ENCODE measurements at places on chromosomes 3 and 15. TPM values are rescaled to one million over a fixed set of nuclear protein-coding genes. Genes with fewer than 3 reads are reported as not detected.

PPARG gene
- total RNA-seq: 57.2 TPM

GPR27 gene
- 2.3 TPM for total RNA-seq

POPDC2 gene
- total RNA-seq: 677 TPM

PARP6 gene
- total RNA-seq: 30.4 TPM

DNA sequence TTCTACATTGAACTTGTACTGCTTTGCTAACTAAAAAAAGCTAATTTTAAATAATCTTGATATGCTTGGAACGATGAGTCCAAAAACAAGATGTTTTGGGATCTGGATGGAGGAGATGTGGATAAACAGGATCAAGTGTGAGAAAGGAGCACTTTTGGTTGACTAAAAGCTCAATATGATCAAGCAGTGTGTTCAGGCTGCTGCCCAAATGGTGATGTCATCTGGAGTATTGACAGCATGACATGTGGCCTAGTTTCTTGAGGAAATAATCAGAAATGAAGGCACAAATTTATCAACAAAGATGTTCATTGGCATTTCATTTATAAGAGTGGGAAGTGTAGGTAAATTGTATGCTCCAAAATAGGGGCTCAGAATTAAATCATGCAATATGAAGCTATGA lies 161.2 kb downstream of the SOX2 start:
- DNase-seq: no peak

DNA sequence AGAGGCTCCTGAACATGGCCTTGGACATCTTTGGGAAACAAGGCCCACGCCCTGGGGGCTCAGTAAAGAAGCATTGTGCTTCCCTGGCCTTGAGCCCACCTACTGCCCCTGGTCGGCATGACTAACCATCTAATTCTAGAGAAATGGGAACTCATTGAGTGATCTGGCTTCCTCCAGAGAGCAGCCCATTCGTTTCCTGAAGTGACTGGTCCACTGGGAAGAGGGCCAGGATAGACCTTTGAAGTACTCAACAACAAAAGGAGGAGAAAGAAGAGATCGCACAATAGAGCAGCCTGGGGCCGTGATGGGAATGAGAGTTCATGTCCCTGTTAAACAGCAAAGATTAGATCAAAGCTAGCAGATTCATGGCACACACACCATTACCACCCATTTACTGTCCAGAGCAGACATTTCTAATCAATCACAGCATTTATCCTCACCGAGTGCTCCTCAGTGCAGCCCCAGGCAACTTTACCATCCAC lies 514.4 kb upstream of the PROK2 start:
- peak; percentile 67 for DNase-seq

- no peak for DNase-seq
These were observed 60.8 kb upstream of the GOLIM4 start for GRCh38 chr3:168156479-168156878.

GRCh38 chr3:132435911-132436425 lies 18.7 kb downstream of the DNAJC13 start:
- DNase-seq: no peak

- peak; percentile 93 for DNase-seq
These were observed 27.6 kb downstream of the SLC28A1 start for GRCh38 chr15:84911879-84912660.

- peak; percentile 61 for DNase-seq
These were observed 12.8 kb downstream of the SH3BP5 start for GRCh38 chr3:15319575-15319974.

DNA sequence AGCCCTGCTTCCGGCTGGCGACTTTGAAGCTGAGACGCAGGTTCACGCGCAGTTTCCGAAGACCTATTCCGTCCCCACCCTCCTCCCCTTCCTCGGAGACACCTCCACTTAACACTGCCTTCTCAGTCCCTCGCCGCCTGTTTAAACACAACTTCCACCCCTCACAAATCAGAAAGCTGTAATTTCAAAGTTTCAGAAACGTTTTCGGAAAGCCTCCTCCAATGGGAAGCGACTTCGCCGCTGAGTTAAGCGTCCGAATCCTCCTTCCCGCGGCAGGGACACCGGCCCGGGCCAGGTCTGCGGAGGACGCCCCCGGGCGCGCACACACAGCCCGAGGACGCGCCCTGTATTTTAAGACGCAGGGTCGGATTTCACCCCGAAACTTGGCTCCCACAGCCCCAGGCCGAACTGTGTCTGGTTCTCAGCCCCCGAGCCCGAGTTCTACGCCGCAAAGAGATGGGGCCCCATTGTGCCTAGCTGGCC lies 559 bp upstream of the LRRN1 start:
- no peak for DNase-seq

DNA sequence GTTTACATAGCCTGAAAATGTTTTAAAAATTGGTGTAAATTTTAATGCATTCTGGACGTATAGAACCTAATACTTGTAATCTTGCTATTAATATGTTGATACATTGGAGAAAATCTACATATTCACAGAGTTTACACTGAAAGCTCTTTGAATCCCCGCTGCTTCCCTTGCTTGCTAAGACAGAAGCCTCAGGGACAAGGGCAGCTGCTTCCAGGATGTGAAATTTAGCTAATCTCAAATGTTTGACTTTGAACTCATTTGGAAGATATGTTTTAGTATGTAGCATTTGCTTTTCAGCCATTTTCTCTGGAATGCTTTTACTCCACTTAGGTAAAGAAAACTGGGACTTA lies 172.0 kb downstream of the RBMS3 start:
- DNase-seq: no peak

DNA sequence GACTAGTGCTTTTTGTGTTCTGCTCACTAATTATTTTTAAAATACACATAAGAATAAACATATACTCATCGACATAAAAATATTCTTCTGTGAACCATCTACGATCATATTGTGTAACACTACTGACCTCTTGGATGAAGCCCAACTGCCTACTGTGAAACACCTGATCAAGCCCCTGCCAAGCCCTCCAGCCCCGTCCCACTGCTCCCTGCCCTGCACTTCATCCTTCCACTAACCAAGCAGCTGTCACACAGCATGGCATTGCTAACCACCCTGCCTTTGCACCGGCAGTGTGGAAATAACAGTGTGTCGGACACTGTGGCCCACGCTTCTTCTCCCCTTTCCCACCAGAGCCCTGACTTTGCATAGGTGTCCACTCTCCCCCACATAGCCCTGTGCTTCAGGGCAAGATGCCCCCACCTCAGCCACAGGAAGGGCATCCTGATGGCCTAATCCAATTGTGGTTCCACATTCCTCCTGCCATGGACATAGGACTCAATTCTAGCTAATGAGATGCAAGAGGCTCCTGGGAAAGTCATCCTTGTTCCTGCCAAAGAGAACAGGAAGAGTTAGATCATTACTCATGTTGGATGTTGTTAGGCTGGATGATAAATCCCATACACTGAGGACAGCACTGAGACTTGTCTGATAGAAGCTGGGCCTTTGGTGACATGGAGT lies 35.0 kb upstream of the ARID3B start:
- no peak for DNase-seq

DNA sequence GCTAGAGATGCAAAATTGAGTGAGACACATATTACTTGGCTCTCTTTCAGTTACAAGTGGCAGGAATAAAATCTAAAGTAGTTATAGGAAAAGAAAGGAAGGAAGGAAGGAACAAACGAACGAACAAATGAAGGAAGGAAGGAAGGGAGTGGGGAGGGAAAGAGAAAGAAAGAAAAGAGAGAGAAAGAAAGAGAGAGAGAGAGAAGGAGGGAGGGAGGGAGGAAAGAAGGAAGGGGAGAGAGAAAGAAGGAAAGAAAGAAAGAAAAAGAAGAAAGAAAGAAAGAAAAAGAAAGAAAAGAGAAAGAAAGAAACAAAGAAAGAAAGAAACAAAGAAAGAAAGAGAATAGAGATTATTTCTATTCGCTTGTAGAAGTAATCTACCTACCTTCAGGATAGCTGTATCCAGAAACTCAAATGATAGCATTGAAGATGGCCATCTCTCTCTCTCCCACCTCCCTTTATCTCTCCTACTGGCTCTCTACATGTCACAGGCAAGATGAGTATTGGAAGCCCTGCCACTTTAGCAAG lies 229.7 kb upstream of the TLE3 start:
- DNase-seq: no peak

DNA sequence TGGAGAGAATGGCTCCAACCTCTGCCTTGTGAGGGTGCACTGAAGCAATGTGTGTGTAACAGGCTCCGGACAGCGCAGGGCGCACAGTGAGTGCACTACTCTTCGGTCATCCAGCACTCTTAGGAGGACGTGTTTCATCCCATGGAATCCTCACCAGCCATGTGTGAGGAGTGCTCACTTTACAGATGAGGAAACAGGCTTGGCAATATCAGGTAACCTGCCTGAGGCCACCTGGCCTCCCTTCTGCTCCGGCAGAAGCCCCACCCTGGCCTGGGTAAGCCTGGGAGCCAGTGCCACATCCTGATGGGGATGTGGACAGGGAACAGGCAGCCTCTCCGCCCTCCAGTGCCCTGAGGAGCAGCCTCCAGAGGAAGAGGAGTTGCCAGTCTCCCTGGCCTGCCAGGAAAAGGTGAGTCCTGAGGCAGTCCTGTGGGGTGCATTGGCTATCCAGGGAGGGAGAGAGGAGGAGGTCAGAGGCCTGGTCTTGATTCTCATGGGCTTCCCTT lies 39.4 kb upstream of the LIMD1 start:
- no peak for DNase-seq

DNA sequence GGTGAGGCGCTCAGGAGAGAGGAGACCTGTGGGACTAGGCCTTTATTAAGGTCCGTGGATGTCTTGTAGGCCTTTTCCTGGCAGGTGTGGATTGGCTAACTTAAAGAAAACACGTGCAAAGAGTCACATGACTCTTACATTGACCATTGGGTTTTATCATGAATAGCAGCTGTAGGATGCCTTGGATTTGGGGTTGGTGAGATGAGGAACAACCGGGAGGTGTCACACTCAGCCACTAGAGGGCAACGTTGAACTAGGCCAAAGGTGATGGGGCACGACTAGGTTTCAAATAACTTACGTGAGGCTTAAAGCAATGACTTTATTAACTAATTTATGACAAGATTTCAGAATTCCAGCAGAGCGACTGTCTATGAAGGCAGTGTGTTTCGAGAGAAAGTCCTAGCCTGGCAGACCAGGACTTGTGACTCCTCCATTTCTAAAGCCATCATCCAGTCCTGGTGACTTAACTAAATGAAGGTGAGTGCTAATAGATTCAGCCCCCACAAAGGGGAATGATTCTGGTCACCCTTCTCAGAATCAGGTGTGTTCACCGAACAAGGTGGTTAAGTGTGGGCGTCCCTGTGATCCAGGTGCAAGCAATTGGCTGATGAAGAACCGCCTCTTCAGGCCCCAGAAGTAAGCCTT lies 345.6 kb downstream of the MCTP2 start:
- DNase-seq: peak; percentile 24

DNA sequence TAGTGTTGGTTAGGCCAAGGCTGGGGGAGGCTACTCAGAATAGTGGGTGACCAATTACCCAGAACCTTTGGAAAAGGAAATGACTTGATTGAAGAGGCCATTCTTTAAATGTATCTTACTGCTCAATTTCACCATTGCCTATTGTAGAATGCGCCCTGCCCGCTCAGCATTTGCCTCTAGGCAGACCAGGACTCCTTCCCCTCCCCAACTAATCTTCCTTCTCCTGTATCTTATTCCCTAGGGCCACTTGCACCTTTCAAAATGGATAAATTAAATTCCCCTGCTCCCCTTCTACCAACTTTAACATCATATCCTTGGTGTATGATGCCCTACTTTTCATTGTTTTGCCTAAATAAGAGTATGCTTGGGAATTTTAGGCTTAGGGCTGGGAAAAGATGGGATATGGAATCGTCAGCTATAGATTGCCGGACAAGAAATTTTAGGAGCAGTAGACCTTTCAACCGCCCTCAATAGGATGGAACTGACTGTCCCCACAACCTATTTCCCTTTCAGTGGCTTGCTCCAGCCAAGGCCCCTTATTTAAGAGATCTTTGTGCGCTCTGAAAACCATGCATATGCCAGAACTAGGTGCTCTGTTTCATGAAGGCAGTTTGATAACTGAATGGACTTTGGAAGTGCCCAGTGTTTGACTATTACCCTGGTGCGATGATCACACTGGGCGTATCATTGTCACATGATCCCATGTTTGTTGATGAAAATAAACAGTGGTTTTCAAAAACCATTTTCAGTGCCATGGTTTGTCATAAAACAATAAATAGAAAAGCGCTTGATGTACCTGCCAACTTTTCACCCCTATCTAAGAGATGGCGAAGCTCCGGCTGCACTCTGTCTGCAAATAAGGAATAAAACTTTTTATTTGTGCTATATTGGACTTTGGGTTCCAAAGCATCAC lies 74.3 kb upstream of the TSEN2 start:
- DNase-seq: no peak

DNA sequence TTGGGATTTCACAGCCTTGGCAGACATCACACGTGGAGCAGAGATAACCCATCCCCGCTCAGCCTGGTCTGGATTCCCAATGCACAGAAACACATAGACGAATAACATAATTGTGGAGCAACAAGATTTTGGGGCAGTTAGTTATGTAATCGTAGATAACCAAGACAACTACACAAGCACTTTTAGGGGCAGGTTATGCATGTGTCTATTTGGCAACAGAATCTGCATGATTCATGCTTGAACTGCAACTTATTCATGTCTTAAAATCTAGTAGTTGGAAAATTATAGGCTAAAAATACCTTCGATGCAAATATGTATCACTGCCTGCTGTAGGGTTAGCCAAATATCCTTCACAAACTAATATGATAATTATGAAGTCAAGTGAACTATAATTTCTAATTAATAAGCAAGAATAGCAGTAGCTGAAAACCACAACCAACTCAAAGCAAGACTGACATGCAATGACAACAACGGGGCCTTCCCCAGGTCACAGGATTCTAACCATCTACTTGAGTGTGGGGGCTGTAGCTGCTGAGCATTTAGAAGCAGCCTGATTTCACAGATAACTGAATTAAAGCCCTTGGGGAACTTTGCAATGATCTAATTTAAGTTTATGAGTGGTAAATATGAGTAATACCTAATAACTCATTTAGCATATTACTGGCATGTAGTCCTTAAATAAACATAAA lies 31.1 kb downstream of the DGKG start:
- no peak for DNase-seq

DNA sequence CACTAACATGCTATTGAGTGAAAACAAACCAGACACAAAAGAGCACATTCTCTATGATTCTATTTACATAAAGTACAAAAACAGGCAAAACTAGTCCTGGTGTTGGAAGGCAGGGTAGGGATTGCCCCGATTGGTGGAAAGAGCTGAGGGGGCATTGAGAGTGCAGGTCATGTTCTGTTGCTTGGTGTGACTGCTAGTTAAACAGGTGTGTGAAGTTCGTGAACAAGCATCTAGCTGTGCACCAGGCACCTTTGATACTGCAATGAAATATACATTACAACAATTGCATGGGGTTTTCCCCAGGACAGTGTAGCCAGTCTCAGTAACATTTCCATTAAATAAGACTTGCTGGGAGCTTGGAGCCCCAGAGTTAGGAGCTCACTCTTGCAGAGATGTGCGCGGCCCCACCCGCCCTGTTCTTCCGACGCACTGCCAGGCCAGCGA lies 26.3 kb upstream of the THRB start:
- DNase-seq: no peak

- peak; percentile 83 for DNase-seq
These were observed 33.5 kb upstream of the LYZL4 start for GRCh38 chr3:42443819-42444436.

GRCh38 chr15:64558460-64559179 lies 98.2 kb downstream of the ZNF609 start:
- no peak for DNase-seq

DNA sequence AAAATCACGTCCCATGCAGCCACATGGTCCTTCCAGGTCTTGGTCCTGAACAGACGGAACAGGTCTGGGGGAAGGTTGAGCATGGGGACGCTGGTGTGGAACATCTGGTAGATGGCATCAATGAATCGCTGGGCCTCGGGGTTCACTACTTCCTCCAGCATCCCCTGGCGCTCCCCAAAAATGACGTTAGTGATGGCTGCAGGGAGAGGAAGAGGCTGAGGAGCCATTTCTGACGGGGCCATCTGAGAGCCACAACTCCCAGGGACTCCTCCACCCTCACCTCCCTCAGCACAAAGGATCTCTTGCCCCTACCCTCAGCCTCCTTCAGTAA lies 23.7 kb downstream of the CYP11A1 start:
- DNase-seq: no peak

All from left cardiac atrium (tissue), 4 donors.